ENCODE measurements at places on chromosomes 7 and 10. TPM values are rescaled to one million over a fixed set of nuclear protein-coding genes. Genes with fewer than 3 reads are reported as not detected.

SUN3 gene
- 0.44 TPM for polyA plus RNA-seq

FGFBP3 gene
- 3.0 TPM for polyA plus RNA-seq

- no peak for DNase-seq
These were observed 22.6 kb downstream of the PLAC9 start for GRCh38 chr10:80154978-80155695.

DNA sequence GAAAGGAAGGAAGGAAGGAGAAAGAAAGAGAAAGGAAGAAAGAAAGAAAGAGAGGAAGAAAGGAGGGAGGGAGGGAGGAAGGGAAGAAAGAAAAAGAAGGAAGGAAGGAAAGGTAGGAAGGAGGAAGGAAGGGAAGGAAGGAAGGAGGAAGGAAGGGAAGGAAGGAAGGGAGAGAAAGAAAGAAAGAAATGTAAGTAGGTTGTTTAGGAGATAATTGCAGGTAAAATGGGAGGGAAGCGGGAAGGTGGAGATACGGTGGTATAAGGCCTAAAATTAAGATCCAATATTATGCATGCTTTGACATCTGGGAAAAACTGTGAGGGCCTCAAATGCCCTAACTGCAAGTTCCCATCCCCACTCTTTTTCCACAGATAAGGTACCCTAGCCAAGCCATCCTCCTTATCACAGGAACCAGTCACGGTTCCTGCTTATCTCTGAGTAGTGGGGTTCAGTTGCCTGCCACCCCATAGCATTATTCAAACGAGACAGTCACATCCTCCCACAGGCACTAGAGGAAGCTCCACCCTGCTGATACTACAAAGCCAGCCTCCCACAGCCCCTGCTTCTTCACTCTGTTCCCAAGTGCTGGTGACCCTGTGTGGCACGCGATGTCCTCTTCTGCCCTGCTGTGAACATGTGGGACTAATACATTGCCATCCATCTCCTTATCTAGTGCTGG is 28.7 kb downstream of the ST8SIA6 start:
- no peak for DNase-seq

GRCh38 chr7:83011954-83012353 is 150.7 kb downstream of the PCLO start:
- no peak for DNase-seq

- DNase-seq = no peak
These were observed 596.6 kb downstream of the SDK1 start for GRCh38 chr7:3897430-3898372.

GRCh38 chr7:21256310-21256877 is 171.5 kb upstream of the SP4 start:
- DNase-seq = peak; percentile 40

- no peak for DNase-seq
These were observed 152.5 kb downstream of the PLXDC2 start for GRCh38 chr10:19968745-19969144.

- no peak for DNase-seq
These were observed 56.7 kb upstream of the EBF3 start for GRCh38 chr10:130020651-130021382.
